ENCODE measurements at places on chromosomes 1 and 21. TPM values are rescaled to one million over a fixed set of nuclear protein-coding genes. Genes with fewer than 3 reads are reported as not detected.

ERICH3 gene
- total RNA-seq: not detected

AGMAT gene
- 0.52 TPM for total RNA-seq

PEX11B gene
- 24.8 TPM for total RNA-seq

FAM163A gene
- total RNA-seq: not detected

KIAA1614 gene
- total RNA-seq: 8.8 TPM
